GM04504 (cell line): ENCODE measurements at places on chromosomes 6 and 20.

- no peak for DNase-seq
These were observed 33.3 kb downstream of the BLOC1S5 start for GRCh38 chr6:8030920-8031319.

DNA sequence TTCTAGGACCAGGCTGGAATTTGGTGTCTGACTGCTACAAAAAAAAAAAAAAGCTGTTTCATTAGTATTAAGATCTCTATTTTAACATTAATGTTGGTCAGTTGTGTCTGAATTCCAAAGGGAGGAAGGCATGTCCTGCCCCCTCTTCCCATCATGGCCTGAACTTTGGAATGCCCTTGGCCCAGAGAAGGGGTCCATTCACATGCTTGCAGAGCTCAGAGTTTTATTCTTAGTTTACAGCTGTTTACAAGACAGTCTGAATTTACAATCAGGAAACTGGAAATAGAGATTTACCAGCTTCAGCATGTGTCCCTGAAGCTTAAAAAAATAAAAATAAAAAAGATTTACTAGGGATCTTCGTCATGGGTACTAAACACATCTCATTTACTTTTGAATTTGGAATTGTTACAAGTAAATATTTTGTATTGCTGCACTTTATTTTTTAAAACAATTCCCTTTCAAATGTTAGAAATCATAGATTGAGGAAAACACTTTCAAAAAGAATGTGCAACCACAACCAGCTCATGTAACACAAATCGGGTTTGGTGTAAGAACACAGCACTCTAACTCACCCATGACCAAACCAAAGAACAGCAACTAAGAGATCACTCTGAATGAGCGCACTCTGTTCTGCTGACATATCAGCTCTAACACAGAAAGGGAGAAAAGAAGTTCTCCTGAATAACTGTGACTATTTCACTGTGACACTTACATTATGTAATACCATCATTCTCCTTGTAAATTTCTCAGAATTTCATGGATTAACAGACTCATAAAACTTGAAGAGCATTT, 6.6 kb upstream of the SERPINB6 start:
- DNase-seq, result no peak

DNA sequence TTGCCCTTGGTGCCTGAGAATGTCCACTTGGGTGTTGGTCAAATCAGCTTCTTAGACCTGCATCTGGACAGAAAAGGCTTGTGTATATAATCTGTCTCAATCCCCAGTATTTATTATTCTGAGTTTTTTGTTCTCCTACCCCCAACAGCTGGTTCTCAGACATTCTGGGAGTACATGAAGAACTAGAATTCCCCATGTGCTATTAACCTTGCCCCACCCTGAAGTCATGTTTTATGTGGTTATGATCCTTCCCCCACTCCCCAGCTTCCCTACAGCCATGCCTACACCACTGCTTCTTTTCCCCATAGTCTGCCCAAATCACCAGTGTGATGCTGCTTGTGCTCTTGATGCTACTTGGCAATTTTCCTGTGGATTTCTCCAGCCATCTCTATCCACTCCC, 157.0 kb downstream of the ADAT2 start:
- DNase-seq, result no peak

- no peak for DNase-seq
These were observed 12.9 kb downstream of the SGK2 start for GRCh38 chr20:43571771-43572170.

DNA sequence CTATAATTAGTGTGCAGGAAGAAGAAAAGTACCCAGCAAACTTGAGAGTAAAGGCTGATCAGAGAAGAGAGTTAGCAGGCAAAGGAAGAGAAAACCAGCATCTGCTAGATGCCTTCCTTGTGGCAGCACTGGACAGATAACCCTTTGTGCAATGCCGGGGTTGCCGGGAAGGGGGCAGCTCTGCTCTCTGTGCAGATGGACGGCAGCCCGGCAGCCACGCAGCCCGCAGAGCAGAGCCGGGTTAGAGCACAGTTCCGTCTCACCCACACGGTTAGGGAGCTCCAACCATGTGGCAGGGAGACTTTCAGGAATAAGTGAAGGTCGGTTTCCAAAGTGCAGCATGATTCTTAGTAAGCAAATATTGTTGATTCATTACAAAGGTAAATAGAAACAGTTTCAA, 80.0 kb upstream of the RPS6KA2 start:
- no peak for DNase-seq

- no peak for DNase-seq
These were observed 637 bp downstream of the ABHD12 start for GRCh38 chr20:25389858-25390537.

DNA sequence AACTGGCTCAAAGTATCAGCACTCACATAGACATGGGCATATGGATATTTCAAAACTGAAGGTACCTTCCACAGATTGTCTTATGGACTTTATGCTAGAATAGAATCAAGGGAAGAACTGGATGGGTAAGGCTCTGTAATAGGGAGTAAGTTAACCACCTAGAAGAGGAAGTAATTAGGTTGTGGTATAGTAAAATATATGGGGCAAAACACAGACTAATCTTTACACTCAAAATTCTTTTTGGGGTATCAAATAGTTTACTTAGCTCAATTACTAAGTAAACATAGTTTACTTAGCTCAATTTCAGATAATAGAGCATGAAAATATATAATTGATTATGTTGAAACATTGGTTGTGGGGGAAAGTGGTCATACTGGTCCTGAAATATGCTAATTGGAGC, 94.2 kb upstream of the ATXN1 start:
- no peak for DNase-seq

GRCh38 chr6:142462260-142462659, 160.5 kb downstream of the ADGRG6 start:
- no peak for DNase-seq

GRCh38 chr6:143376861-143377260, 73.6 kb downstream of the ADAT2 start:
- no peak for DNase-seq

- DNase-seq, result no peak
These were observed 1.5 kb upstream of the CRIP3 start for GRCh38 chr6:43310134-43310533.

DNA sequence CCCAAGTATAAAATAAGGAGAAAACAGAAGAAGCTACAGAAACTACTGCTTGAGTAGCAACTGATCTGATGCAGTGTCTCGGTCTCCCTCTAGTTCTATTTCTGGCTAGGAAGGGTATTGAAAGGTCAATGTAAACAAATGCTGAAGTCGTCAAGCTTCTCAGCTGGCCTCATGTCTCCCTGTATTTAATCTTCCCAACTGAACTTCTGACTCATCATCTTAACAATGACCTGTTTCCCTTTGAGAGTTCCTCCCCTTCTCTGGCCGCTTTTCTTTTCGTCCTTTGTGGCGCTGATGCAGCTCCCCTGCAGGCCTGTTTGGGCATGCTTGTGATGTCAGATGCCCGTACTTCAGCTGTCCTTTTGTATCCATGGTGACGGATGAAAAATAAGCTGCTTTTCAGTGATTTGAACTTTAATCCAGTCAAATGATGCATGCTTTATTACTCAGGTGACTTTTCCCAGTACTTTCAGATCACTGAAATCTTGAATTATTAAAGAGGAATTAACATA, 7.8 kb upstream of the LCA5 start:
- peak; percentile 93 for DNase-seq

- DNase-seq, result no peak
These were observed 50.8 kb upstream of the SMLR1 start for GRCh38 chr6:130776287-130776925.

DNA sequence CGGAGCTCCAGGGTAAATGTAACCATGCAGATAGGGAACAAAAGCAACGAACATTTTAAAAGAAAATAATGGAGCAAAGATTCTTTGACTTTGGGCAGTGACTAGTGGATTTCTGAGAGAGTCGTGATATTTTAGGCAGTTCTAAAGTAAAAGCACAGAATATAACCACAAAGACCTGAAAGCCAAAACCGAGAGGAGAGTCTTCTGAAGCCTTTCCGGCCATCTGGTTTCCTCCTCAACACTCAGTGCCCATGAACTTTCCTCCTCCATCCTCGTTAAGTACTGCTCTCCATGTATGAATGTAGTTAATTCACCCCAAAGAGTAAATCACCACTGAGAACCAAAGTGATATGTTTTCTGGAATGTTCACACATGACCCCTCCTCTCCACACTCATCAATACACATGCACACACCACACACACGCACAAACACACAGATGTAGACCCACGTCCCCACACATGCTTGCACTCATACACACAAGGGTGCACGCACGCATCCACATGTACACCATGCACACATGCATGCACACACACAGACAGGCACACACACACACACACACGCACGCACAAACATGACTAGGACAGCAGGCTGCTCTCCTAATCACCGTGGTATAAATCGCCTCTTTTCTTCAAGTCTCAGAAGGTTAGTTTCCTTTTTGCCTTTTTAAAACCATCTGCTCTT, 109.5 kb downstream of the MYLK4 start:
- no peak for DNase-seq

GRCh38 chr6:118553132-118553531, 5.0 kb downstream of the PLN start:
- no peak for DNase-seq

- no peak for DNase-seq
These were observed 78.0 kb downstream of the TRMT11 start for GRCh38 chr6:126064257-126064747.

GRCh38 chr6:116004841-116005815, 55.6 kb downstream of the FRK start:
- DNase-seq, result no peak

DNA sequence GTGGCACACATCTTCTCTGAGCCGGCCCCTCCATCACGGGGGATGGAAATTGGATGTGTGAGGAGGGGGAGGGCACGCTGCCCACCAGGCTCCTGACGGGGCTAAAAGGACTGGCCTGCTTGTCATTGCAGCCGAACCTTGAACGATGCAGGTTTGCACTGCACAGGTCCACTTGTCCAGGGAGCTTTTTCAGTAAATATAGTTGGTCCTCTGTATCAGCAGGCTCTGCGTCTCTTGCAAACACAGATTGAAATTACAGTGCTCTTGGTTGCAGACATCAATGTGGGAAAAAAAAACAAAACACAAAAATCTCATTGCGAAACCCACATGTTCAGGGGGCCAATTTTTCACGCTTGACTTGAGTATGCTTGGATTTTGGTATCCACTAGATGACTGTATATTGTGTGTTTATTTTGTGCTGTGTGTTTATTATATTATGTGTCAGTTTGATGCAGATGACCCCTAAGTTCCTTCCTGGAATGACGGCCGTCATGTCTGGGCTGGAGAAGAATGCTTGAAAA, 29.2 kb downstream of the ERMARD start:
- no peak for DNase-seq

- DNase-seq, result no peak
These were observed 746.6 kb upstream of the ADGRB3 start for GRCh38 chr6:67888546-67888885.

GRCh38 chr20:38134427-38135270, 30.4 kb downstream of the TGM2 start:
- DNase-seq, result no peak

DNA sequence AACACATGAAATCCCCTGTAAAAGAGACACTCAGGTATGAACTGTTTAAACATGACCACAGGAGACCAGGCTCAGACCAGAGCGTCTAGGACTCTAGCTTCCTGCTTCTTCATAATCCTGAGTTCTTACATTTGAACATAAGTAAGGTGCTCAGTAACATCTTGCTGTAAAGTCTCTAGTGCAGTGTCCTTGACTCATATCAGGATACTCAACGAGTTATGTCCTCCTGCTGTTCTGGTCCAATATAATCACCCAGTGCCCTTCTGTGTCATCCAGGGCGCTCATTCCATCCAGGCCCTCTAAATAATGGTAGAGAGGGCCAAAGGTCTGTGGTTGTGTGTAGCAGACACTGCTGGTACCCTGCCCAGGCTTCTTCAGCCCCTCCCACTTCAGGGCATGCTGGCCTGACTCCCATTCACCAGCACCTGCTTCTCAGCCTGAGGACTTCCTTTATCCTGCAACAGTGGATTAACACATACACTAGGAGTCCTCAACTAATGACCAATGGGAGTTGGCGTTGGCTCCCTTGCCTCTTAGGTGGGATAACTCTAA, 66.8 kb upstream of the MOCS1 start:
- no peak for DNase-seq

DNA sequence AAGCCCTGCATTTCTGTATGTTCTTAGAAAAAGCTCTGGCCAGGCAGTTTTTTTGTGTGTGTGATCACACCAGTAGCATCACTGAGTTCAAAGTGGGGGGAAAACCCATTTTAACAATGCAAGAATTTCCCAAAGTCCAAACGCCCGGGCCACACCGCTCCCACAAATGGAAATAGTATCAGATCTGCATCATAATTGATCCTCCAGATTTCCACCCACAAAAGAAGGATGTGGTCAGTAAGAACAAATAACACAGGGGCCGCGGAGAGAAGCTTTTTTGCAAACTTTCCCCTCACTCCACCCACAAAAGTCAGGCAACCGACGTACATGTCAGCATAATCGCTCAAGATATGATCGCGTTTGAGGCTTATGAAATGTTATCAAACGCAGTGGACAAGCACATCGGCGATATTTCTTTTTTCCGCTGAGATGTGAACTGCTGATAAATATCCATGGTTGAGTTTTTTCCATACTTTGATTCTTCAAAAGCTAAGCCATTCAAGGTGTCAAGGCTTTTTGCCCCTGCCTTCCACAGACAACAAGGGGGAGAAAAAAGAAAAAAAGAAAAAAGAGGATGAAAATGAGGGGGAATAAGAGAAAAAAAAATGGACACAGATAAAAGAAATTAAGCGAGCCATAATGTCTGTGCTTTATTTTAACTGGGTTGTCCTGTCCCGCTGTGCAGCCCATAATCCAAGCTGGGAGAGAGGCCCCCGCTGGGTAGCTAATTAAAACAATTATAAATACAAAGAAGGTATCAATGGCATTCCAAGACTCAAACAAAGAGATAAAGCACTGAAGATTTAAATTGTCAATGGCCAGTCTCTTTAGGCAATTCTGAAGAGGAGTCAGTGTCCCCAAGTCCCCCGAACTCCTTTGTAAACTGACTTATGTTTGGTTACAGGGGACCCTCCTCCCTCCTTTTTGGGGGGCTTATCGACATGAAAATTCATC, 143.5 kb downstream of the ZFP64 start:
- DNase-seq, result no peak

GRCh38 chr20:20897145-20897544, 184.7 kb upstream of the RALGAPA2 start:
- DNase-seq, result no peak

DNA sequence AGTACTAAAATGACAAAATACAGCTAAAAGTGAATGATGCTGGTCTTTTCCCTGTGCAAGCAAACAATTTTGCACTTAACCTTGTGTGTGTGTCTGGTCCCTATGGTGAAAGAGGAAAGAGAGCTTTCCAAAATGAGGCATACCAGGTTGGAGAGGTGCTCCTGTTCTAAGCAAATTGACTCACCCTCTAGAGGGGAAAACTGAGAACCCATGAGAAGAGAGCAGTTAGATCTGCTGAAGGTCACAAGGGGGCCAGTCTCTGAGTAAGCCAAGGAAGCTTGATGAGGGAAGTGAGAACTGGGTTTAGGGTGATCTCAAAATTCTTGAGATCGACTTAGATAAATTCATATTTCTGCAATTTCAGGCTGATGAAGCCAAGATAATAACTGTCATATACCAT, 157.5 kb upstream of the TBX18 start:
- DNase-seq, result no peak

- no peak for DNase-seq
These were observed 98.4 kb downstream of the SESN1 start for GRCh38 chr6:108996208-108996607.

- DNase-seq, result no peak
These were observed 1.2 kb downstream of the SLC35B2 start for GRCh38 chr6:44255871-44256774.

GRCh38 chr6:46104209-46104608, 25.6 kb upstream of the ENPP4 start:
- DNase-seq, result no peak

- peak; percentile 24 for DNase-seq
These were observed 233.6 kb upstream of the ASCC3 start for GRCh38 chr6:101114703-101115102.

GRCh38 chr20:50918403-50918802, 12.8 kb downstream of the ADNP start:
- no peak for DNase-seq
